ENCODE measurements at places on chromosomes 16 and 17. TPM values are rescaled to one million over a fixed set of nuclear protein-coding genes. Genes with fewer than 3 reads are reported as not detected.

MYH3 gene
- total RNA-seq: 8.8 TPM

NOXO1 gene
- total RNA-seq: 0.86 TPM

DNA sequence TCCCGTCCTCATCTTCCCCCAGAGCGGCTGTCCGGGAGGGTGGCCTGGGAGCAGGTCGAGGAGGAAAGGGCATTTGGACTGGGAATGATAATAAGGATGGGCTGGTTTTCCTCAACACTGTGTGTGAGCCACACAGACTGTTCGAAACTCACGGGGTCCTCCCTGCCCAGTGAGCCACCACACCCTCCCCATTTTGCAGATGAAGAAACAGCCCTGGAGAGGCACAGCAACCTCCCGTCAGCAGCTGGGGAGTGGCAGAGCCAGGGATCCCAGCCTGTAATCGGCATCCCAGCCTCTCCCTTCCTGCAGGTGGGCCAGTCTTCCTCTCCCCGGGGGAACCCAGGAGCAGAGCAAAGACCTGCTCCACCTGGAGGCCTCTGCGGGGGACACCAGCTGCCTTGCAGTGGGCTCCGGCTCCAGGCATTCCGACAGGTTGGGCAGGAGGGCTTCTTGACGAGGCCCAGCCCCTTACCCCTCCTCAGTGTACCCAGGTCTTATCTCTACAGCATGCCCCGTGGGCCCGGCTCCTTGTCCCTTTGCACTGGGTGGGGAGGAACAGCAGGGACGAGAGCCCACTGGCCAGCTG, 23.8 kb downstream of the ENGASE start:
- no peaks in the 10 kb centered on the region for H3K36me3 ChIP-seq
- H3K27me3 ChIP-seq: peaks cover 5% of the 10 kb centered on the region
- no peak for DNase-seq
- H3K4me1 ChIP-seq: no peaks in the 10 kb centered on the region
- H3K4me3 ChIP-seq: no peak overlapping the region
- no peak overlapping the region for H3K27ac ChIP-seq

KRT31 gene
- not detected for total RNA-seq

SLC2A4 gene
- total RNA-seq: 0.06 TPM

DNASE1L2 gene
- total RNA-seq: 3.3 TPM

GRCh38 chr17:80481284-80482057, 5.1 kb upstream of the NPTX1 start:
- no peak overlapping the region for H3K27ac ChIP-seq
- H3K4me3 ChIP-seq: no peak overlapping the region
- DNase-seq: no peak
- H3K36me3 ChIP-seq: no peaks in the 10 kb centered on the region

SHBG gene
- total RNA-seq: not detected

KRTAP2-1 gene
- not detected for total RNA-seq

KRT36 gene
- not detected for total RNA-seq

UTS2R gene
- total RNA-seq: not detected

DNA sequence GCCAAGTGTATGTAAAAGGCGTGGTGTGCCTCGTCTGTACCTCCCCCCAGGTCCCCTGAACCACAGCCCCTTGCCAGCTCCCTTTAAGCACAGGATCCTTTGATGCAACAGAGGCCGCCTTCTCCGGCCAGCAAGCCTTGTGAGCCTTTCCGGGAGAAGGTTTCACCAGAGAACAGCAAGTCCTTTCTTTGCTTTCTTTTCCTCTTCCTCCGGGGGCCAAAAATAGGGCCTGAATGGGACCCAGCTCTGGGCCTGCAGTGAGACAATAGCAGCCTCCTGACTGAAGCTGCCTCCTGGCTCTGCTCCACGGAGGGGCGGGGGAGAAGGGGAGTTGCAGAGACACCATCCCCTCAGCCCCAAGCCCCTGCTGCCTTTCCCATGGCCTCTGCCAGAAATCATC, 9.0 kb downstream of the ADGRG1 start:
- DNase-seq: no peak
- H3K36me3 ChIP-seq: no peaks in the 10 kb centered on the region
- H3K27ac ChIP-seq: no peak overlapping the region
- H3K4me1 ChIP-seq: no peaks in the 10 kb centered on the region
- H3K4me3 ChIP-seq: no peak overlapping the region

- H3K27ac ChIP-seq: no peak overlapping the region
- no peak overlapping the region for H3K4me3 ChIP-seq
- no peak for DNase-seq
- H3K4me1 ChIP-seq: no peaks in the 10 kb centered on the region
- H3K27me3 ChIP-seq: peaks cover 31% of the 10 kb centered on the region
Observed at GRCh38 chr17:9175700-9176467, 154.6 kb downstream of the NTN1 start.

GRCh38 chr16:6949240-6949639, 383.4 kb upstream of the RBFOX1 start:
- no peak overlapping the region for H3K4me3 ChIP-seq
- no peaks in the 10 kb centered on the region for H3K4me1 ChIP-seq
- DNase-seq: no peak
- no peaks in the 10 kb centered on the region for H3K36me3 ChIP-seq

GRCh38 chr17:38420518-38420917, 7.7 kb upstream of the ARHGAP23 start:
- H3K4me3 ChIP-seq: no peak overlapping the region
- no peaks in the 10 kb centered on the region for H3K36me3 ChIP-seq
- no peaks in the 10 kb centered on the region for H3K4me1 ChIP-seq
- H3K27ac ChIP-seq: no peak overlapping the region

- no peak for DNase-seq
- no peak overlapping the region for H3K4me3 ChIP-seq
- peaks cover 50% of the 10 kb centered on the region for H3K4me1 ChIP-seq
- H3K27me3 ChIP-seq: no peaks in the 10 kb centered on the region
- H3K36me3 ChIP-seq: peaks cover 14% of the 10 kb centered on the region
- peak overlapping the region; percentile 86 for H3K27ac ChIP-seq
Observed at GRCh38 chr16:89112377-89113151, 18.9 kb downstream of the ACSF3 start.

TPSD1 gene
- not detected for total RNA-seq

CIBAR2 gene
- not detected for total RNA-seq

- no peak overlapping the region for H3K4me3 ChIP-seq
- H3K27me3 ChIP-seq: no peaks in the 10 kb centered on the region
- H3K36me3 ChIP-seq: no peaks in the 10 kb centered on the region
- H3K27ac ChIP-seq: no peak overlapping the region
Observed at GRCh38 chr16:72464597-72465368, 292.8 kb upstream of the PMFBP1 start.

DNA sequence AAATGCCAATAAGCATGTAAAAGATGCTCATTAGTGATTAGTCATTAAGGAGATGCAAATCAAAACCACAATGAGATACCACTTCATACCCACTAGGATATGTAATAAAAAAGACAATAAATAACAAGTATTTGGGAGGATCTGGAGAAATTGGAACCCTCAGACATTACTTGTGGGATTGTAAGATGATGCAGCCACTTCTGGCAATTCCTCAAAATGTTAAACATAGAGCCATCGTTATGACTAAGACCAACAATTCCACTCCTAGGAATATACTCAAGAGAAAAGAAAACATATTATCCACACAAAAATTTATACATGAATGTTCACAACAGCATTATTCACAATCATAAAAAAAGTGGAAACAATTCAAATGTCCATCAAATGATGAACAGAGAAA, 336.2 kb upstream of the PMFBP1 start:
- H3K36me3 ChIP-seq: no peaks in the 10 kb centered on the region
- no peak overlapping the region for H3K4me3 ChIP-seq
- DNase-seq: no peak

DNA sequence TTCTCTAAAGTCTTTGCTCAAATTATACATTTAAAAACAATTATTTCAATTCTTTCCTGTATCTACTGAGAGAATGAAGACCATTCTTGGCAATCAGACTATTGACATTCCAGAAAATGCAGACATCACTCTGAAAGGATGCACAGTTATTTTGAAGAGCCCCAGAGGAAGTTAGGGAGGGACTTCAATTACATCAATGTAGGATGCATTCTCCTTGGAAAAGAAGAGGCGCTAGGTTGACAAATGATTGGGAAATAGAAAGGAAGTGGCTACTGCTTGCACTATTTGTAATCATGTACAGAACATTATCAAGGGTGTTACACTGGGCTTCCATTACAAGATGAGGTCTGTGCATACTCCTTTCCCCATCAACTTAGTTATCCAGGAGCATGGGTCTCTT, 74.3 kb downstream of the SSH2 start:
- peaks cover 4% of the 10 kb centered on the region for H3K4me1 ChIP-seq
- H3K36me3 ChIP-seq: no peaks in the 10 kb centered on the region
- no peaks in the 10 kb centered on the region for H3K27me3 ChIP-seq
- H3K4me3 ChIP-seq: no peak overlapping the region
- no peak overlapping the region for H3K27ac ChIP-seq
- no peak for DNase-seq

All from T-cell (primary cell).